ENCODE measurements at places on chromosomes 2 and 18.

- DNase-seq: no peak
Measured at GRCh38 chr2:43425659-43426058, 170.2 kb downstream of the THADA start.

- peak; percentile 36 for DNase-seq
Measured at GRCh38 chr2:24049485-24050021, at the start of gene FKBP1B. FKBP1B (plus strand) TSS chr2:24049741; CDS start chr2:24049850, 109 bp downstream.

DNA sequence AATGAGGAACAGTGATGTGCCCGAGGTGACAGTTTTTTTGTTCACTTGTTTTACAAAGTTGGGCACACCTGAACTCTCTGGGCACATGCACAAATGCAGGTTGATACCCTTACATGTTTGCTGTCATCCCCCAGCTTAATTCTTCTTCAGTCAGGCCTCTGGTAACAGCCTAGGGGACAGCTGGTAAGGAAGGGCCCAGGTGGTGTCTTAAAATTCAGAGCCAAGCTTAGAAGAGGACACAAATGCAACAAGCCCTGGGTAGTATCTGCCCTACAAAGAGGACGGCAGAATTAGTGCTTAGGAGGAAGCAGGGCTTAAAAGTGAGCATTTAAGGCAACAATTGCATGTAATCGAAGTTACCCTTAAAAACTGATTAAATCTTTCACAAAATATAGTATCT, 171.9 kb upstream of the ACAA2 start:
- no peak for DNase-seq

- no peak for DNase-seq
Measured at GRCh38 chr2:154324601-154325000, 373.9 kb upstream of the KCNJ3 start.

GRCh38 chr2:129805899-129806298, 173.6 kb upstream of the RAB6C start:
- no peak for DNase-seq

- no peak for DNase-seq
Measured at GRCh38 chr2:131126436-131126835, 21.3 kb downstream of the PLEKHB2 start.

DNA sequence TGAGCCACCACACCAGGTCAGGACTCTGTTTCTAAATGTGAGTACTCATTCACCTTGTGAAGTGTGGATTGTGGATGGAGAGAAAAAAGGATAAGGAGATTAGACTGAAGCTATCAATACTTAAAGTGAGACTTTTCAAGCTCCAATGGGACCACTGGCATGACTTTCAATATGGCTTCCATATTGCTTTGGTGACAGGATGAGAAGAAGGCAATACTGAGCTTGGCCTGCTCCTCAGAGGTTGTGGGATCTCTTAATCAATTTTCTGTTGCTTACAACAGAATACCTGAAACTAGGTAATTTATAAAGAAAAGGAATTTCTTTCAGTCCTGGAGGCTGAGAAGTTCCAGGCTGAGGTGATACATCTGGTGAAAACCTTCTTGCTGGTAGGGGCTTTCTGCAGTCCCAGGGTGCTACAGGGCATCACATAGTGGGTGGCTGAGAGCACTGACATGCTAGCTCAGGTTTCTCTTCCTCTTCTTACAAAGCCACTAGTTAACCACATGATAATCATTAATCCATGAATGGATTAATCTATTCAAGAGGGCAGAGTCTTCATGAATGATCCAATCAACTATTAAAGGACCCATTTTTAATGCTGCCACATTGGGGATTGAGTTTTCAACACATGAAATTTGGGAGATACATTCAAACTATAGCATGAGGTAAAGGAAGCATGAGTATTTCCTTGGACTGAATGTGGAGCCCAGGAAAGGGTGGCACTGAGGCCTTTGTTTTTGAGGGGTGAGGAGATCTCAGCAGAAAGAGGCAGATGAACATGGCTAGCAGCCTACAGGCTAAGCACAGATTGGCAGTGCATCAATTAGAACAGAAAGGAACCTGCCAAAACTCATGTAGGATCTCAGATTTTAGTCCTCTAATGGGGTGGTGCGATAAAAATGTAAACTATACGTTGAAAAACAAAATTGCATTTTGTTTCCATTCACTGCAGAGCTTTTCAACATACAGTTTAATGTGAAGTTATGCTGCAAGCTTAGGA, 274.5 kb downstream of the PIK3C3 start:
- no peak for DNase-seq

GRCh38 chr2:240427729-240428128, 7.7 kb upstream of the GPC1 start:
- no peak for DNase-seq

Data from activated CD8-positive, alpha-beta memory T cell treated with anti-CD3 and anti-CD28 coated beads for 1 hour (primary cell).